ENCODE measurements at places on chromosomes 13 and 19. TPM values are rescaled to one million over a fixed set of nuclear protein-coding genes. Genes with fewer than 3 reads are reported as not detected.

Gene MBD3L3
- total RNA-seq = not detected

Gene CELF5
- total RNA-seq = not detected

Gene CBLC
- total RNA-seq = not detected

Gene UGGT2
- total RNA-seq = 0.35 TPM

Gene CASP14
- total RNA-seq = not detected

Gene KLK12
- total RNA-seq = not detected

Gene RNF225
- total RNA-seq = 0.61 TPM

Gene STOML3
- total RNA-seq = not detected

Gene SPRYD7
- 3.3 TPM for total RNA-seq

Gene TPTE2
- total RNA-seq = not detected

Gene TEX101
- total RNA-seq = not detected

Gene KLK5
- not detected for total RNA-seq

Gene KLHL1
- not detected for total RNA-seq

Gene KLC3
- not detected for total RNA-seq

Gene PRODH2
- total RNA-seq = not detected

Gene FBXO27
- 0.19 TPM for total RNA-seq

Gene GJB2
- total RNA-seq = 8.7 TPM

Gene ZNF154
- 5.6 TPM for total RNA-seq

Gene ZNF563
- total RNA-seq = 2.4 TPM
